T follicular helper cell (primary cell): ENCODE measurements at places on chromosomes 12 and 14.

GRCh38 chr14:51258280-51258679 is 18.2 kb downstream of the TMX1 start:
- no peak for DNase-seq

DNA sequence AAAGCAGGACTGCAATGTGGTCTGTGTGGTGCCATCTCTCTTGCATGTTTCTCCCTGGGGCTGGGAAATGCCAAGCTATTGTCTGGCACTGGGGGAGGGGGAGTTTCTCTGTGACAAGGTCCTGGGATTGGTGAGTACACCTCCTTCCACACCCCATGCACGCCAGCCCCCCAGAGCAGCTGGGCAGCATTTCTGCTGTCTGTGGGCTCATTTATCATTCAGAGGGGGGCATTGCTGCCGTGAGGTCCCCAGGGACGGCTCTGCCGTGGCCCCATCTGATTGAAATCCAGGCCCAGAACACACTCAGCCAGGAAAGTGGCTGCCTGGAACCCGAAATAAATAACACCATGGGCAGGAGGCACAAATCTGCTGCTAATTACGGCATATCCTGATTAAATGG is 12.6 kb upstream of the FAM222A start:
- DNase-seq, result no peak

- DNase-seq, result no peak
Measured at GRCh38 chr12:88802096-88802706, 221.9 kb upstream of the KITLG start.

GRCh38 chr14:32404784-32405573 is 75.9 kb downstream of the AKAP6 start:
- no peak for DNase-seq

- DNase-seq, result no peak
Measured at GRCh38 chr12:17928708-17929366, 161.2 kb downstream of the RERGL start.
